Astrocyte (in vitro differentiated cells and primary cell): ENCODE measurements at places on chromosomes 3 and 15. TPM values are rescaled to one million over a fixed set of nuclear protein-coding genes. Genes with fewer than 3 reads are reported as not detected.
A peak's percentile ranks its signal among the peaks of the same experiment; 100 is the strongest.

Gene GOLGA8R
- 1.6 and 2.8 TPM in 2 replicates for total RNA-seq

Gene RFC4
- total RNA-seq, result 9.2 and 13.1 TPM in 2 replicates

Gene ARPP19
- 182 and 198 TPM in 2 replicates for total RNA-seq

GRCh38 chr15:92069308-92070250 is 216.1 kb downstream of the SLCO3A1 start:
- DNase-seq, result peak; percentile 81

DNA sequence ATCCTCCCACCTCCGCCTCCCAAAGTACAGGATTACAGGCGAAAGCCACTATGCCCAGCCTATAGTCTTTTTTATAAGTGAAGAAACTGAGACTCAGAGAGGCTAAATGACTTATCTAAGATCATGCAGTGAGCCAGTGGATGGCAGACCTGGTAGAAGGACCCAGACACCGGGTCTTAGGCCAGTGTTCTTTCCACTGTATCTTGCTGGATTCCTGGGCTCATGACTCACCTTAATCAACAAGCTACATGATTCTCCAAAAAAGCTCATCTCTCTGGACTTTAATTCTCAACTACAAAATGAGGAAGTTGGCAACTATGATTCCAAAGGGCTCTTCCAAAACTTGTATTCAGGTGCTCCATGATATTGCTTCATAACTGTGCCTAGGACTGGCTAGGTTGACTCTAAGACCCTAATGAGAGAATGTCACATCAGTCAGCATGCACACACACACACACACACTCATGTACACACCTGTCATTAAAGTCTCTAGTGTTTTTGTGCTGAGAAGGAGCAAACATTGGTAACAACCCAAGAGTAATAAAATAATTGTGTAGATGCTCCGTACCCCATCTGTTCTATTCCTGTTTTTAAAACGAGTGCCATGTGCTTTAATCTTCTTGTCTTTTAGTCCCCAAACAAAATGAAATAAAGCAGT is 89.7 kb upstream of the SLC4A7 start:
- DNase-seq, result peak; percentile 40

GRCh38 chr15:73779974-73780373 is 26.8 kb upstream of the INSYN1 start:
- no peak for DNase-seq
